GM23338 (cell line): ENCODE measurements at places on chromosomes 5 and 9.

DNA sequence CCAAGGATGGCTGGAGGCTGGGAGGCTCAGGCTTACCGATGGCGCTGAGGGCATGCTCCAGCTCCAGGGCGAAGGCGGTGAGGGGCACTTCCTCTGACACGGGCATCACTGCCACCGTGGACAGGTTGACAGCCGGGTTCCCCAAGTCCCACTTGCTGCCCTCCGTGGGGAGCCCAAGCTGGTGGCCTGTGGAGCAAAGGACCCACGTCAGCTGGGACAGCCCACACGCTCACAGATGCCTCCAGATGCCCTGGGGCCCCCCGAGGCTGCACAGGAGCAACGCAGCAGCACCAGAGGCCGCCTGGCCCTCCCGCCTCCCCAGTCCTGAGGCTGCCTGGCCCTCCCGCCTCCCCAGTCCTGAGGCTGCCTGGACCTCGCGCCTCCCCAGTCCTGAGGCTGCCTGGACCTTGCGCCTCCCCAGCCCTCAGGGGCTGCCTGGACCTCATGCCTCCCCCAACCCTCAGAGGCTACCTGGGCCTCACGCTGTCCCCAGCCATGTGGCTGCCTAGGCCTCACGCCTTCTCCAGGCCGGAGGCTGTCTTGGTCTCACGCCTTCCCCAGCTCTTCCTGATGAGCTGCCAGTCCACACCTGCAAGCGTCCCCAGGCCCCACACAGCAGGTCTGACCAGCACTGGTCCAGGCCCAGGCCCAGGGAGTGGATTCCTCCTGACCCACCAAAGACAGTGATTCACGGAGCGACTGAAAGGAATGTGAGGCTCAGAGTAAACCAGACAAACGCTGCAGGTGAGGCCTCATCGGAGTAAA is 25.6 kb upstream of the NSMF start:
- no peak for DNase-seq

- DNase-seq: peak; percentile 88
Observed at GRCh38 chr9:96169484-96169883, 132.5 kb downstream of the HSD17B3 start.

DNA sequence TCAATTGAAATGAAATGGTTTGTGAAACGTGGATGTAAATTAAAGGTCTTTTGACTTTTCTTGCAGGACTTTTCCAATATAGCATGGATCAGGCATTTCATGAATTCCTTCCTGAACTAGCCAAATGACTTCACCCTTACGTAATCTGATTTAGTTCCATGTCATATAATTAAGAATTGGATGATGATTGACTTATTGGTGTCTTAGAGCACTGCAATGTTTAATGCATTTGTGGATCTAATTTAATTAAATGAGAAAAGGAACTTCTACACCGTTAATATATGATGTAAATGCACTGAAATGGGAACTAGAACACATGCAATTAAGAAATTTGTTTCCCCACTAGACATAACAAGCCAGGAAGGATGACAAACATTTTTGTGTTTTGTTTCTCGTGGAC is 228.8 kb downstream of the FBXL7 start:
- DNase-seq: no peak

GRCh38 chr5:124605541-124605940 is 140.9 kb downstream of the ZNF608 start:
- no peak for DNase-seq
